ENCODE measurements at places on chromosomes 12 and 14.

DNA sequence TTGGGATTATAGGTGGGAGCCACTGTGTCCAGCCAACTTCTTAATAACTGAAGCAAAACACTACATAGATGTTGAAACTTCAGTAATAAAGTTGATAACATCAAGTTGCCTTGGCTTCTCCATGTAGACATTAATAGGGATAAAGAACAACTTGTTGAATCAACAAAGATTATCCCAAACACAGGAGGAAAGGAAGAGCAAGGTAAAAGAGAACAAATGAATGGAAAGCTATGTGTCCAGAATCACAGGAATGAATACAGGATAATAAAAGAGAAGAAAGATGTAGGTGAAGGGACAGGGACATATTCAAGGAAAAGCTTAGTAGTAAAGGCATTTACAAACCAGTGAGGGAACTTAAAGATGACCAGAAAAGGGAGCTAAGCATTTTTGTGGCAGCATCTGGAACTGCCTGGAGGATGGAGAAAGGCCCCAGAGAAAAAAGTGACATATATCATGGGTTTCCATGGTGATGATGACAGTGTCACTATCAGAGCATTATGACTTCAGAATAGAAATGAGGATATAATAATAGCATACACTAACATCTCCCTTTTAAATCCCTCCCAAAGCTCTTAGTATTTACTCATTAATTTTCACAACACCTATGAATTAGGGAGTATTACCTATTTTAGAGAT is 24.0 kb upstream of the MDM1 start:
- DNase-seq: no peak

DNA sequence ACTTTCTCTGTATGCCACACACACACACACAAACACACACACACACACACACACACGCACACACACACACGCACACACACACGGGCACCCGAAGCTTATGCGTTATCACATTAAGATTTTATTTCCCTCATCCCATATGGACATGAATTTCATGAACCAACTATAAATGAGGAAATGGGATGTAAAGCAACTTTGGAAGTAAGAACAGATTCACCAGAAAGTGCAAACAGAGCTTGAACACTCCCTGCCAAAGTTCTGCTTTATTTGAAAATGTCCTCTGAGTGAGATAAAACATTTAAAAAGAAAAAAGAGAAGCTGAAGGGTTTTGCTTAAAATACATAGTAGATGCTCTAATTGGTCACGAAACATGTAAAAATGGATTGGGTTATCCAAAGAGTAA is 90.4 kb upstream of the OTX2 start:
- DNase-seq: no peak

DNA sequence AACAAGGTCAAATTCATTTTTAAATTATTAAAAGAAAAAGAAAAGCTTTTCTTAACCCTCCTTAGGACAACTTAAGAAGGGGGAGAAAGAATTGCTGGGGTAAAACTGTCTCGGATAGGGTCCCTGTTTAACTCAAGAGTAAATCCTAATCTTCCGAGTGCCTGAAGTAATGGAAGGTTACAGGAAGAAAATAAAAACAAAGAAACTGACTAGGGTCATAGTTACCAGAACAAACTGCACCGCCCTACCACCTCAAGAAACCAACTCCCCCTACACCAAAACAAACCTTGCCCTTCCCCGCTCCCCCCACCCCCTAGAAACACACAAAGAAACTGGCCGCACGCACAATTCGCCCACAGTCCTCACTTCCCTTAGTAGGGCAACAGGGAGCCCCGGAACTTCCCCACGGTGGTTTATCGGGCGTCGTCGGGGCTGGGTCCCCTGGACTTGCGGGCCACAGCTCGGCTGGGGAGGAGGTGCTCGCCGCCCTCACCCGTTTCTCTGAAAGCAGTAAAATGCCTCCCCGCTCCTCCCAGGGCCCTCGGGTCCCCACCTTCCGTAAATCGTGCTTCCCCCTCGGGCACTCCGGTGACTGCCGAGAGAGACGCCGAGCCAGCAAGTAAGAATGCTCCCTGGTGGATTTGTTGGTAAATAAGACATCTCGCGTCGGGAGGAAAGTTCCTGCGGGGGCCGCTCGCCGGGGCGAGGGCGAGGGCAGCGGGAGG is 2.4 kb downstream of the SINHCAF start:
- peak; percentile 37 for DNase-seq

DNA sequence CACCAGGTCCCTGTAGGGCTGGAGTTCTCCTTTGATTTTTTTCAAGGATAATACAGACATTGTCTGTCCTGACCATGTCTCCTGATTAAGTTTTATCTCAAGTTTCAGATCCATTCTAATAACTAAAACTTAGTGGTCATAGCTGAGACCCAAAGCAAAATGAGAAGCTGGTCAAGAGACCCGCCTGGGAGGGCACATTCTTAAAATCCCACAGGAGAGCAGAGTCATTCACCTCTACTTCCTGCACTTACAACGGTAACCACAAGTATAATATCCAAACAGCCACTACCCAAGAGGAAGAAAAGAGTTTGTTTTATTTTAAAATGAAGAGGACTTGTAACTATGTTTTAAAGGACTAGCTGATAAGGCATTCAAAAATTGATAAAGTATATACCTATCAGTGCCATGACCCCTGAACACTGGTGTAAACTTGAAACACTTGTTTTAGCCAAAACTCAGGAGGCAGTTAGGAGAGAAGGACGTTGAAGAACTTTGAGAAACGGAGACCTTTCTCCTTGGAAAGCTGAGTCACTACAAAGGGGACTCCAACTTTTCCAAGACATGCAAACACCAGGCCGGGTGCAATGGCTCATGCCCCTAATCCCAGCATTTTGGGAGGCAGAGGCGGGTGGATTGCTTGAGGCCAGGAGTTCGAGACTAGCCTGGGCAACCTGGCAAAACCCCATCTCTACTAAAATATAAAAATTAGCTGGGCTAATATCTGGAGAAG is 478.2 kb downstream of the GLT1D1 start:
- no peak for DNase-seq

DNA sequence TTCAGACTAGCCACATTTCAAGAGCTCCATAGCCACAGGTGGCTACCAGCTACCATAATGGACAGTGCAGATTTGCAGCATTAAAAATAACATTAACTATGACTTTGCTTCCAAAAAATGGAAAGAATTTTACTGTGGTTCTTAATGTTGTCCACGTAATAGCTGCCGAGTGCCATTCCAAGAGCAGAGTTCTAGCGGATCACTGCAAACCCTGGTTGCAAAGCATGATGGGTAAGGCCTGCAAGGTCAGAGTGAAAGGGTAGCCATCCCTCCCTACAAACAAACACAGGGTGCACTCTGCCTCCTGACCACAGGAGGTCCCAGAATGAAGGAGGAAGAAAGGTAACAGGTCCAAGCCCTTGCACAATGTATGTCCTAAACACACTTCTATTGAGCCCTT is 157.6 kb downstream of the DPF3 start:
- DNase-seq: no peak

GRCh38 chr12:107983756-107984472 is 145.2 kb upstream of the WSCD2 start:
- no peak for DNase-seq

DNA sequence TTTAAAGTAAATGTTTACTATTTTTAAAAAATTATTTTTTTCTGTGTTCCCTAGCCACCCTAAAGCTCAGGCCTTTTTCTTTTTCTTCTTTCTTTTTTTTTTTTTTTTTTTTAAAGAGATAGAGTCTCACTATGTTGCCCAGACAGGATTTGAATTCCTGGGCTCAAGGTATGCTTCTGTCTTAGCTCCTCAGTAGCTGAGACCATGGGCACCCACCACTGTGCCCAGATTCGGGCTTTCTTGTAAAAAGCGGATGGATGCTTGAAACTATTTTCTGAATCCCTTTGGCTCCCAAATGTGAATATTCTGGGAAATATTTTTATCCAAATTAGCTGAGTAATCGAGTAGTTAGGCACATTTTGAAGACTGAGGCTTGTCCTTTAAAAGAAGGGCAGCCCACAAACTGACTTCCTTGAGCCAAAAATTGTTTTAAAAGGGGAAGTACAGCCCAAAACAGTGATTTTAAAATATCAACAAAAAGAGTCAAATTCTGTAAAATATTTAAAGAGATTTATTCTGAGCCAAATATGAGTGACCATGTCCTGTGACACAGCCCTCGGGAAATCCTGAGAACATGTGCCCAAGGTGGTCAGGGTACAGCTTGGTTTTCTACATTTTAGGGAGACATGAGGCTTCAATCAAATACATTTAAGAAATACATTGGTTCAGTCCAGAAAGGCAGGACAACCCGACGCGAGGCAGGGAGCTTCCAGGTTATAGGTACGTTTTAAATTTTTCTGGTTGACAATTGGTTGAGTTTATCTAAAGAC is 28.8 kb upstream of the HIGD1C start:
- no peak for DNase-seq

DNA sequence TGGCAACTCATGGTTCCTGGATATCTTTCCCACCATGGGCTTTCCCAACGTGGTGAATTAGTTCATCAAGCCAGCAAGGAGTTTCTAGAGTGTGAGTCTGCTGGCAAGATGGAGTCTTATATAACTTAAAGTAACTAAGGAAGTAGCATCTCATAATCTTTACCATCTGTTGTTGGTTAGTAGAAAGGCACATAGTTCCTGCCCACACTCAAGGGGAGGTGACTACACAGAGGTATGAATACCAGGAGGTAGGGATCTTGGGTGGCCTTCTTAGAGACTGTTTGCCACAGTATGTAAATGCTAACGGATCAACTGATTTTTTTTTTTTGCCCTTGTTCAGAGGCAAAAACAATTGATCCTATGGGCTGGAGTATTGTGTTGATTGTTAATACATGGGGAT is 446.9 kb downstream of the ATP23 start:
- DNase-seq: no peak

Measured in stimulated activated CD8-positive, alpha-beta memory T cell treated with anti-CD3 and anti-CD28 coated beads, Interleukin-4, amount 100 ng/mL, for 24 hours (primary cell).